AG10803 (cell line): ENCODE measurements at places on chromosomes 11 and 22.

DNA sequence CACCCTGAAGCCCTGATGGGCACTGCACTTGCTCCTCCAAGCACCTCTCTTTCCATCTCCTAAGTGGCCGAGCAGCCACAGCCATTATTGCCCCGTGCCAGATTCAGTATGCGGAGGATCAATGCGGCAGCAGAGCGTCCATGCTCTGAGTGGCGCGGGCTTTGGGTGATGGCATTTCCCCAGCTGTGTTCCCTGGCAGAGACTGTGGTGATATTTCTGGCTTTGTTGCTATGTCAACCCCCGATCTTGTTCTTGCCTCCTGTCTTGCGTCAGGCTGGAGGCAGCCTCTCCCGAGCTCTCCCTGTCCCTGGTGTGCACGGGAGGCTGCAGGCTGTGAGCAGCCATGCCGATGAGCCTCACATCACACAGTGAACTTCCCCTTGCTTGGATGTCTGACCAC lies 1018.6 kb downstream of the TBC1D22A start:
- no peak for DNase-seq

DNA sequence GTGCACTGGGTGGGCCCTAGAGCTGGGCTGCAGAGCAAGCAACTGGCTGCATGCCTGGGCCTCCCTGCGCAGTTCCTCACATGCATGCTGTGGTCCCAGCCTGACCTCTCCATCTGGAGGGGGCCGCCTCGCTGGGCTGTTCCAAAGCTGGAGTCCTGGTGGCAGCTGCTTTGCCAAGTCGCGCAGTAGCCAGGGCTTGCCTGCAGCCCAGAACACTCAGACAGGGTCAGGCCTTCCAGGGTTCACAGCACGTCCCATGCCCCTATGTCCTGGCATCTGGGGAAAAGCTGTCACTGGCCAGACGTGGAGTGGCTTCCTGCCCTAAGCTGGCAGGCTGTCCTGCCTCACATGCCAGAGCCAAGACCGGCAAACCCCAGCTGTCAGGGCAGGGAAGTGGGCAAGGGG lies 16.5 kb upstream of the CDC42EP2 start:
- DNase-seq: peak; percentile 78

DNA sequence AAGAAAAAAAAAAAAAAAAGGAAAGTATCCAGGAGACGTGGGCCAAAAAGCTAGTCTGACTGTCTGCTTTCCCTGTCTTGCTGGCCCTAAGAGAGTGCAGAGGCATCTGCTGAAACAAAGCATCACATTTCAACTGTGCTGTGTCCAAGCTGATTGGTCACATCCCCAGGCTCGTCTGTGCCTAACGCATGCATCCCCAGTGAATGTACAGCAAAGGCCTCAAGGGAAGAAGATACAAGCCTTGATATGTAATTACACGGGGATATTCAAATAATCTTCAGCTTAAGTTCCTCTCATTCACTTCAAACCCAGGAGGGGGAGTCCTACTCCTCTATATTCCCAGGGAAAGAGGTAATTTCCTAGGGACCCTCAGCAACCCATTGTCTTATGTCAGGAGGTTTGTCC lies 5.4 kb upstream of the SORL1 start:
- peak; percentile 6 for DNase-seq

GRCh38 chr11:120908461-120909181 lies 115.3 kb upstream of the TBCEL start:
- DNase-seq: no peak

GRCh38 chr11:112689851-112690250 lies 271.4 kb upstream of the NCAM1 start:
- no peak for DNase-seq

GRCh38 chr11:34075178-34075820 lies 23.8 kb downstream of the CAPRIN1 start:
- peak; percentile 63 for DNase-seq

- DNase-seq: no peak
Observed at GRCh38 chr22:46942799-46943785, 180.6 kb downstream of the TBC1D22A start.

DNA sequence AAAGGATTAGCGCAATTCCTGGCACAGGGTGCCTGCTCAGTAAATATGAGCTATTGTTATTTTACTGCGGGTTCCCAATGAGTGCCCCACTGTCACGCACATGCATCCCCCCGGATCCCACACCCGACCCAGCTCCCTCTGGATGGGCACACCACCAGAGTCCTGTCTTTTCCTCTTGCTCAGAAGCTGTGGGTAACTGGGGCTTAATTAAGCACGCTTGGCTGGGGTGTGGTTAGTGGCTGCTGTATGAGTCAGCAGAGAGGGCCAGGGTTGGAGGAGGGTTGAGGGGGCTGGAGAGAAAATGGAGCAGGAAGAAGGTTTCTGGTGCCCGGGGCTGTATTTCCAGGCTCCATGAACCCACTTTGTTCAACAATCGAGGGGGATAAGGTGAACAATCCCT lies 30.3 kb upstream of the NECTIN1 start:
- peak; percentile 66 for DNase-seq

DNA sequence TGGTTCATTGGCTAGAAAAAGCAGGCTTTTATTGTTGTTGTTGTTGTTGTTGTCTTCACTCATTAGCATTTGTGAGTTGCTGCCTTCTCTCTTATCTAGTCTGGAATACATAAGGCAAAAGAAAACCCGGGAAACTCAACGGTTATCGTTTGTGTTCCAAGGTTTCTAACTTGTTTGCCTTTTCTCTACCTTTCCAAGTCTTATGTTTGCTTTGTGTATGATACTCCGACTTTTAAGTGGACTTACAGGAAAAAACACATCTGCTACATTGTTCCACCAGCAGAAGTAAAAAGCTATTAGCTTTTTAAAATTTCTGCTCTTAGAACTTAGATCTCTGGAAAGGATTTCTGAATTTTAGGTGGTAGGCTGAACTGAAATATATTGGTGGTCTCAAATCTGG lies 27.0 kb upstream of the HIKESHI start:
- DNase-seq: no peak

DNA sequence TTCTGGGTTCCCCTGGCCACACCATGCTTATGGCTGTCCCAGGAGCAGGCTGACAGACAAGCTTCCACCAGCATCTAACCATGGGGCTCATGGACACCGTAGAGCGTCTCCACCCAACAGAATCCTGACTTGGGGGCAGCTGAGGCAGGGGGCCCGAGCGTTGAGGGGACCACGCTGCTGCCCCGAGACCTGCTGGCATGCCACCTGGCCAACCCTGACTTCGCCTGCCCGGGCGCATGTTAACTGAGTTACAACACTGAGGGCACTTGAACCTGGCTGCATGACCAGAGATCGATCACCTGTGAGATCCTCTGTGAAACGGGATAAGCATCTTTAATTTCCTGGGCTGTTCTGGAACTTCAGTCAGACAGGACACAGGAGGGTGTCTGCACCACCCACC lies 13.7 kb downstream of the PPM1F start:
- no peak for DNase-seq

GRCh38 chr11:67387069-67387468 lies 4.7 kb upstream of the RAD9A start:
- DNase-seq: no peak

DNA sequence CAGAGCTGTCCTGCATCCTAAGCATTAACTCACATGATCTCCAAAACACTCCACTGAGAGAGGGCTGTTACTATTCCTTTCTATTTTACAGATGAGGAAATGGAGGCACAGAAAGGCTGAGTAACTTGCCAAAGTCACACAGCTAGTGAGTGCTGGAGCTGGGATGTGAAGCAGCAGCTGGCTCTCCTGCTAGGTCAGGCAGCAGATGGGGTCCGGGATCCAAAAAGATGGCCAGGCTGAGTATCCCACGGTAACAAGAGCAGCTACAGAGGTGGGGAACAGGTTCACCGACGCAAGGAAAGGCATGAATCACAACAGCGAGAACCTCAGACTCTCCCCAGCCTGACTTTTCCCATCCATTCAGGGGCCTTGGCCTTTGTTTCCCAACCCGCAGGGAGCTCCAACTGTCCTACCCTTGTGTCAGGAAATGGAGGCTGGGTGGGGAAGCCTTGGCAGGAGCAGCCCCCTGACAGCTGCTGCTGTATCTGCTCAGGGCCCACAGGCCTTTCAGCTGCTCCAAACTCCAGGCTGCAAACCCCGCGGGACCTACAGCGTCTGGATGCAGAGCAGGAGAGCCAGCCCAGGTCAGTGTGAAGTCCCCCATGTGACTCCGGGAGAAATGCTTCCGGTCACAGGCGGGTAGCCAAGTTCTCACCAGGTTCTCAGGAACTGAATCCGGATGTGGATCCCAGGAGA lies 29.5 kb downstream of the DKK3 start:
- DNase-seq: peak; percentile 93

- no peak for DNase-seq
Observed at GRCh38 chr11:14972581-14973495, 687 bp upstream of the CALCA start.

- DNase-seq: no peak
Observed at GRCh38 chr11:73916435-73916834, 34.4 kb upstream of the DNAJB13 start.

GRCh38 chr11:34587282-34587677 lies 33.6 kb upstream of the EHF start:
- no peak for DNase-seq

GRCh38 chr22:18977824-18978425 lies 41.8 kb upstream of the PRODH start:
- DNase-seq: no peak

DNA sequence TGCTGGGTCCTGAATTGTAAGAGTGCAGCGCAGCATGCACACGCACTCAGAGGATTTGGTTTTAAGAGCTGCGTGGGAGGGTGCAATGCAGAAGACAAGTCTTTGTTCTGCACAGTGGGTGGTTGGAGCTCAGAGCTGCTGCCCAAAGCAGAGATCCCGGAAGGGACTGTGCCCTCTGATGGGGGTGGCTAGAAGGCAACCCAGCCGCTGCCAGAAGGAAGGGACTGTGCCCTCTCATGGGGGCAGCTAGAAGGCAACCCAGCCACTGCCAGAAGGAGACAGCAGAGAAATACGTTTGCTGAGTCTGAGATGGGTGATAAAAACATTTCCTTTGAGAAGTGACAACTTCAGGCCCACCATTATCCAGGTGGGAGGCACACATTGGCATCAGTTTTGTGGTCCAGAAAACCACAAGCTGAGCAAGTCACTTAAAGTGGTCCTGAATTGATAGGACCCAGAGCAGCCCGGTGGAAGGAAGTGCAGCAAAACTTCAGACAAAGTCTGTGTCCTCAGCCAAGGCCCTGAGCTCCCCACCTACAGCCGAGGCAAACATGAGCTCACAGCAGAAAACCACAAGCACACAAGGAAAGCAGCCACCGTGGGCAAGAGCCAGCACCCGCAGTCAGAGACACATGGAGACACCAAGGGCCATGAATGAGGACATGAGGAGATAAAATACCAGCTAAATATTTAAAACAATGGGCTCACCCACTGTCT lies 4.3 kb downstream of the KRTAP5-6 start:
- DNase-seq: no peak
